ENCODE measurements at places on chromosomes 1 and 21. TPM values are rescaled to one million over a fixed set of nuclear protein-coding genes. Genes with fewer than 3 reads are reported as not detected.
A peak's percentile ranks its signal among the peaks of the same experiment; 100 is the strongest.

- DNase-seq: no peak
These were observed 155.4 kb downstream of the SLC45A1 start for GRCh38 chr1:8473121-8473875.

DNA sequence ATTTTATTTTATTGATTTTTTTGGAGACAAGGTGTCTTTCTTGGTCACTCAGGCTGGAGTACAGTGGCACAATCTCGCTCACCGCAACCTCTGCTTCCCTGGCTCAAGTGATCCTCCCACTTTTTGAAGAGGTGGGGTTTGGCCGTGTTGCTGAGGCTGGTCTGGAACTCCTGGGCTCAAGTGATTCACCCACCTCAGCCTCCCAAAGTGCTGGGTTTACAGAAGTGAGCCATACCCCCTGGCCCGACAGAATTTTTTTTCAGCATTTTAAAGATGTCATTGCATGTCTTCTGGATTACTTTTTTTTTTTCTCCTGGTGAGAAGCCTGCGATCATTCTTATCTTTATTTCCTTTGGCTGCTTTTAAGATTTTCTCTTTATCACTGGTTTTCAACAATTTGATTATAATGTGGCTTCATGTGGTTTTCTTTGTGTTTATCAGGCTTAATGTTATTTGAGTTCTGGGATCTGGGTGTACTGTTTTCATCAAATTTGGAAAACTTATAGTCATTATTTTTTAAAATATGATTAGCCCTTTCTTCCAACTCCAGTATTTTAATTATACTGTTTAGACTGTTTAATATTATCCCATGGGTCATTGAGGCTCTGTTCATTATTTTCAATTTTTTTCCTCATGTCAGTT lies 23.1 kb upstream of the PTBP2 start:
- no peak for DNase-seq

The GREM2 gene
- 1.3 TPM for total RNA-seq

- no peak for DNase-seq
These were observed 83.0 kb upstream of the GADD45A start for GRCh38 chr1:67601955-67602354.

DNA sequence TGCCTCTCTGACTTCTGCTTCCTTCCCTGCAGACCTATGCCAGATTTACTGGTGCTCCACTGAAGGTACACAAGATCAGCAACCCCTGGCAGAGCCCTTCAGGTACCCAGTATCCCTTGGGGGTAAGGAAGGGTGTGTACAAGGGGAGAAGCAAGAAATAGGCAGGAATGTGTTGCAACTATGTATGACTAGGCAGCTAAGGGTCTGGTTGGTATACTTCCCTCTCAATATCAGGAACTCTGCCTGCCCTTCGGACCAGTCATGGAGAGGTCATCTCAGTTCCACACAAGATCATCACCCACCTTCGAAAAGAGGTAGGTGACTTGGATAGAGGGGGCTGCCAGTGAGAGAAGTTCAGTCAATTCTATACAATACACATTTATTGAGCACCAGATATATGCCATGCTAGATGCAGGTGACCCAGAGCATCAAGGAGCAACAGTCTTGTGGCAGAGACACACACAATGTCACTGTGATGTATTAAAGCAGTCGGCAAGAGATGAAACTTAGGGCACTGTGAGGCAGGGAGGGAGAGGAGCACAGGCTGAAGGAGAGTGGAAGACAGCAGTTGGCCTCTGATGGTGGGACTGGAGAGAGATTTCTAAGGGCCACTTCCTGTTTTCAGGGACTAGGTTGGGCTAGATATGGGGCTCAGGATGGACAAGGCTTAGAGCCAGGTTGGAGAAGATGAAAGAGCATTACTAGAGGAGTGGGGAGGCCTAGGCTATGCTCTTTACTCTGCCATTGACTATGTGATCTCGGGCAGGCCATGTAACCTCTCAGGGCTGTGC lies 2.0 kb downstream of the MTX1 start:
- DNase-seq: no peak

GRCh38 chr1:117812869-117813511 lies 116.4 kb downstream of the GDAP2 start:
- DNase-seq: peak; percentile 80

The ERO1B gene
- total RNA-seq: 1.9 TPM

The SPRR2F gene
- not detected for total RNA-seq

- no peak for DNase-seq
These were observed 33.5 kb downstream of the SUSD4 start for GRCh38 chr1:223330466-223330865.

The SOD1 gene
- 155 TPM for total RNA-seq

- no peak for DNase-seq
These were observed 11.3 kb upstream of the MCOLN3 start for GRCh38 chr1:85059563-85059962.

- no peak for DNase-seq
These were observed 111.8 kb upstream of the USH2A start for GRCh38 chr1:216535059-216535458.

The MROH9 gene
- total RNA-seq: under 0.01 TPM

- peak; percentile 69 for DNase-seq
These were observed 23.5 kb upstream of the RSBN1 start for GRCh38 chr1:113835686-113836290.

The OR2L13 gene
- total RNA-seq: not detected

The EVI5 gene
- 58.7 TPM for total RNA-seq

GRCh38 chr1:165144757-165145397 lies 211.6 kb downstream of the LMX1A start:
- DNase-seq: peak; percentile 56

The LMOD1 gene
- 50.1 TPM for total RNA-seq

The DCST1 gene
- not detected for total RNA-seq

GRCh38 chr1:187396226-187396625 lies 567.5 kb downstream of the PLA2G4A start:
- peak; percentile 16 for DNase-seq

DNA sequence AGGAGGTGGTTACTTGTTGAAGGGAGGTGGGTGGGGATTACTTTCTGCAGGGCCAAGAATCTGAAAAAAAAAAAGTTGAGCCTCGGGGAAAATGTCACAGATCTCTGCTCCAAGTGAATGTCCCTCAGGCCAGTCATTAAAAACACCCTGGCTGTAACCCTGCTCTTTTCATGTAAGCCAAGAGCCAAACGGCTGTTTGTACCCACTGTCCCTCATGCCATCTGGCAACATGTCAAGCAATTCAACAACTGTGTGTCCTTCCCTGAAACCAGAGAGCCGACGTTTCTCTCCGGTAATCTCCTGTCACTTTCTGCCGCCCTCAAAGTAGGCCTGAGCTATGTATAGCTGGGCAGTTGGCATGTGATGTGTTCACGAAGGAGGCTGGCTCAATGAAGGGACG lies 14.7 kb downstream of the CASQ2 start:
- no peak for DNase-seq

- no peak for DNase-seq
These were observed 15.4 kb downstream of the RABGAP1L start for GRCh38 chr1:174174461-174175329.

Data from fibroblast of villous mesenchyme (primary cell).